ENCODE measurements at places on chromosomes 2 and 18.
A peak's percentile ranks its signal among the peaks of the same experiment; 100 is the strongest.

DNA sequence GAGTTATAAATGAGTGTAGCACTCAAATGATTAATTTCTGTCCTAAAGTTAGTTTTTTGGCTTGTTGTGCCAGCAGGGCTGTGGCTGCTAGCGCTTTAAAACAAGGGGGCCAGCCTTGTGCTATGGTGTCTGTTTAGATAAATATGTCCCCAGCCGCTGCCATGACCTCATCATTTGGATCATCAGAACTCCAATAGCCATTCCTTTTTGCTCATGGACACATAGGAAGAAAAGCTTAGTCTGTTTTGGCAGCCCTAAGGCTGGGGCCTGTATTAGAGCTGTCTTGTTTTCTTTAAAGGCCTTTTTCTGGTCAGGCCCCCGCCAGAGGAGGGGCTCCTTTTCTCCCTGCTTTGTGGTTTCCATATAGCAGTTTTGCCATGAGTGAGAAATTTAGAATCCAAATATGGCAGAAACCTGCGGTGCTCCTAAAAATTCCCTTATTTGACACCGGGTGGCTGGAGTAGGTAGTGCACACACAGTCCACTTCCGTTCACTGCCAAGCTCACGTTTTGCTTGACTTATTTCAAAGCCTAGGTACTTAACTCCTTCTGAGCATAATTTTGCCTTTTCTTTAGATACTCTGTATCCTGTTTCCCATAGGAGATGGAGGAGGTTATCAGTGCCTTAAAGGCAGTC is 60.4 kb upstream of the SLC35G4 start:
- no peak for DNase-seq

- no peak for DNase-seq
These were observed 448.9 kb upstream of the SLC14A2 start for GRCh38 chr18:45166341-45166835.

DNA sequence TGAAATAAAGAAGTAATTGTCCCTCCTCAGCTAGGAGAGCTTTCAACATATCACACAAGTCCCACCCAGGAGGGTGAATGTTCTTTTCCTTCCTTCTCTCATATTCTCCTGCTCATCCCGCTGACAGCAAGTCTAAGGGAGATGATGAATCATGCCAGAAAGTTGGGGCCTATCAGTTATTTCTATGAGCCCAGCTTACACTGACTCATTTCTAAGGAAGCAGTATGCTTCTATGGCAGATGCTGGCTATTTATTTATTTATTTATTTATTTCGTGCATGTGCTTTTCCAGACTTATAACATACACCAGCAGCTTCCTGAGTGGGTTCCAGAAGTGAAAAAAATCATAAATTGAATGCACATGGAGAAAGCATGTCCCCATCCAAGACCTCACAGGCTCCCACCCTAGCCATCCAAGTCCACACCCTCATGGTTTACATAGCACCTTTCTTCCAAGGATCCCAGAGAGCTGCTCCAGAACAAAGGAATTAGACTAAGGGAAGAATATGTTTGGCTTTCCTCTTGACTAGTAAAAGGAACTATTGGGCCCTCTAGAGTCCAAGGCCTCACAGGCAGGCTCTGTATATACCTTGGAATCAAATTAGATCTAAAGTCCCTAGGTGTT is 1074.2 kb upstream of the ZEB2 start:
- DNase-seq = no peak

- no peak for DNase-seq
These were observed 129.0 kb downstream of the EVA1A start for GRCh38 chr2:75431763-75432162.

- DNase-seq = no peak
These were observed 313.8 kb downstream of the MTX2 start for GRCh38 chr2:176582990-176583481.

DNA sequence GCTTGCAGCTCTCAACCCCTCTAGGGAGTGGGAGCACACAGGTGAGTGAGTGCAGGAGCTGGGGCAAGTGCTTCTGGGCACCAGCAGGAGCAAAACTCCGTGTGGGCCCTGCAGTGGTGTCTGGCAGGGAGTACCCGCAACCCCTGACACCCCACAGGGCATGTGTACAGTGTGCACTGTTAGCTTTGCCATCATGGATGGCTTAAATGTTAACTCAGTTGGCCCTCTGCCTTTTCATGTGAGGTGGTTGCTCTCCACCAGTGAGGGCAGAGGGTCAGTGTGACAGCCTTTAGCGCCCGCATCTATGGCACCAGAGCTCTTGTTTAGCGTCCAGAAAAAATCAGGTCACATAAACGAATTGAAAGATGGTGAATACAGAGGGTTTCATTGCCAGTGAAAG is 92.7 kb downstream of the TPGS2 start:
- no peak for DNase-seq

GRCh38 chr2:186573531-186573930 is 16.3 kb upstream of the ITGAV start:
- DNase-seq = no peak

- peak; percentile 29 for DNase-seq
These were observed 33.3 kb downstream of the UXS1 start for GRCh38 chr2:106160786-106161261.

DNA sequence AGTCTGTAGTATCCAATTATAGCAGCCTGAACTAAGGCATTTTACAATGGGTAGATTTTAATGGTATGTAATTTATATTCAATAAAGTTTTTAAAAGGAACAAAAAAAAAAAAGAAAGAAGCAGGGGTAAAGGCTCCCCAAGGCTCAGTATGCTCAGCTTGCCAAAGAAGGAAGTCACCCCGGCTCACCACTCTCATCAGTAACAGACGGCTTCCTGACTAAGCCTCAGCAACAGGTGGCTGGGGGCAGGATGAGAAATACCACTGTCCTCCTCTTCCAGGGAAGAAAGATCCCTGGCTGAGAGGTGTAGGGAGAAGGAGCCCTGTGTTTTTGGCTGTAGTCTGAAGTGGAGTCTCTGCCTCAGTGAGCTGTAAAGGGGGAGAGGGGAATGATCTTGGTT is 121.2 kb downstream of the ARHGEF4 start:
- DNase-seq = no peak

- DNase-seq = no peak
These were observed 42.3 kb downstream of the METTL8 start for GRCh38 chr2:171391532-171391931.

GRCh38 chr18:47263430-47264307 is 12.2 kb upstream of the SKOR2 start:
- no peak for DNase-seq

- peak; percentile 63 for DNase-seq
These were observed at the start of gene TMEM163 for GRCh38 chr2:134718817-134719814. Gene TMEM163, minus strand, starts transcription at chr2:134719000.

GRCh38 chr2:98915751-98916358 is 20.2 kb downstream of the CRACDL start:
- DNase-seq = no peak

- no peak for DNase-seq
These were observed 48.9 kb downstream of the CHST9 start for GRCh38 chr18:27136208-27136535.

DNA sequence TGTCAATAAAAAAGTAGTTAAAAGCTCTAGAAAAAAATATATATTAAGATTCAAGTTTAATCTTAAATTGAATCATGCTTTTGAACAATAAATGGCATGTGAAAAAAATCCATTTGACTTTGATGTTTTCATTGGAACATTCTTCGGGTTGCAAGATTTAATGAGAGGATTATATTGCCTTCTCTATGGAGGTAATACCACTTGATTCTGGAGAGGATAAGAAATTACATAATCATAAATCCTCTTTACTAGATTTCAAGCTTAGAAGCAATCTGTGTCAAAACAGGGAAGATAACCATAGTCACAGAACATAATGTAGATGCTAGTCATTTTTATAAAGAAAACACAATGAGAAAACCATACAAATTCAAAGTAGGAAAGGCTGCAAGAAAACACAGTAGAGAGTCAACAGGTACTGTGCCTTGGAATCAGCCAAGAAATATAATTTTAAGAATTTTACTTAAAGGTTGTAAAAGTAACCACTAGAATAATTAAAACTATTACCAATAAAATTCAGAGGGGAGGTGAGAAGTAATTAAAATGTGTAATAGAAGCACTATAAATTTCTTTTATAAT is 18.7 kb upstream of the MAPRE2 start:
- DNase-seq = no peak

GRCh38 chr2:129936334-129936934 is 43.0 kb upstream of the RAB6C start:
- no peak for DNase-seq

DNA sequence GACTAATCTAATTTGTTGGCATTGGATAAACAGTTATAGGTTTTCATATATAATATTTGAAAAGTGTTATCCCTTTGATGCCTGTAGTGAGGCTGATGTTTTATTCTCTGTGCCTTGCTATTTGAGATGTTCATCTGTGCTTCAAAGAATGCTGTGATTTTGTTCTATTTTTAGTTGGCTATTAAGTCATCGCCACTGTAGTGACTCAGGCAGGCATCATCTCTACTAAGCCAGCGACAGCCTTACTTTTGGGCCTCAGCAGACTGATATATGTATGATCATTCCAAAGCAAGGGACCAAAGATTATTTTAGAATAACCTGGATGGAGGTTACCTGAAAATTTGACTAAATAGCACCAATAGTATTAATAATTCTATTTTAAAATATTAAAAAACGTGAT is 1674.5 kb upstream of the NXPH2 start:
- DNase-seq = no peak

GRCh38 chr2:196586511-196586991 is 53.0 kb upstream of the CCDC150 start:
- no peak for DNase-seq

- DNase-seq = no peak
These were observed 172.3 kb downstream of the ALPK2 start for GRCh38 chr18:58456625-58457024.

GRCh38 chr2:34031097-34031496 is 432.0 kb upstream of the FAM98A start:
- DNase-seq = no peak

GRCh38 chr18:44098551-44099098 is 582.1 kb upstream of the SETBP1 start:
- peak; percentile 5 for DNase-seq

DNA sequence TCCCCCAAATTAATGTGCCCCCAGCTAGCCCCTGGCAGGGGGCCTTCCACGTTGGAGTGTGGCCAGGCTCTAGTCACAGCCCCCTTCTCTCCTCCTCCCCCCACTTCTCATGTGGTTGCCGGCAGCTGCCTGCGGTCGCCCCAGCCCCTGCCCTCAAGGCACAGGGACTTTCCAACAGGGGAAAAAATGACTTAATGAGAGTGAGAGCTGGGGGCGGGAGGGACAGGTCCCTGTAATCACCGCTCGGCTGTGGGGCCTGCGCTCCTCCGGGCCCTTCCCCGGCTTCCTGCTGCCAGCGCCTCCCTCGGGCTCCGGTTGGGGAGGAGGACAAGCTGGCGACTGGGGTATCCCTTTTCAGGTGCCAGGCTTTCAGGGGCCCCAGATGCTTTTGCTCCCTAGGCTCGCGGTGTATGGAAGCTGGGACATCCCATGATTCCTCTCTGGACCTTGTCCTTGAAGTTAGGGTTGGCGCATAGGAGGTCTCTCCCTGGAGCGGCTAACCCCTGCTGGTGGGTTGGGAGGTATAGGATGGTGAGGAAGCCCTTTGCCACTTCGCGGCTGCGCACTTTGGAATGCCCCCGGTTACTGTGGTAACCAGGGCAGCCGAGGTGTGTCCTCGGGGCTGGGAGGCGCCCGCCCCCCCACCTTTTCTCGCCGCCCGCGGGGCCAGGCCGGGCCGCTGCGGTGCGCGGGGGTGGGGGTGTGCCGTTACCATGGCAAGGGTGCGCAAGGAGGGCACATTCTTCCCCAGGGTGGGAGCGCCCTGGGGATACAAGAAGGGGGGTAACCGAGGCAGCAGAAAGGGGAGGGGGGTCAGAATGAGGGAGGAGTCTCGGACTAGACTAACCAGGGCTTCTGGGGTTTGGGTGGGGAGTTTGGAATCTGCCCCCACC is 16.1 kb downstream of the WNT10A start:
- peak; percentile 54 for DNase-seq

Data from NCI-H2081 (cell line).